Activated T-cell treated with anti-CD3 and anti-CD28 coated beads, Interleukin-2, amount 50 U/mL, for 4 hours (primary cell): ENCODE measurements at places on chromosomes 16 and 17.

DNA sequence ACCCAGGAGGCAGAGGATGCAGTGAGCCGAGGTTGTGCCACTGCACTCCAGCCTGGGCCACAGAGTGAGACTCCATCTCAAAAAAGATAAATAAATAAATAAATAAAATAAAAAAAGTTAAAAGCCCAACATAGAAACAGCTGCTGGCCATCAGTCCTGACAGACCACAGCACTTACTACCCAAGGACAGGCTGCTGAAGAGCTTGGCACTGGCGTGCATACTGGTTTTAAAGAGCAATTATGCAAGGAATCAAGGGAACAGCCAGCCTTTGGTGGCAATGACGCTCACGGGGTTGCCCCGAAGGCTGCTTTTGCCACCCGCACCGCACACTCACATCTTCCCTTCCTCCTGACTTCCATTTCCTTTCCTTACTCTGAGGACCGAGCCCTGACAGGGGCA, 4.2 kb downstream of the PLD6 start:
- DNase-seq: no peak

DNA sequence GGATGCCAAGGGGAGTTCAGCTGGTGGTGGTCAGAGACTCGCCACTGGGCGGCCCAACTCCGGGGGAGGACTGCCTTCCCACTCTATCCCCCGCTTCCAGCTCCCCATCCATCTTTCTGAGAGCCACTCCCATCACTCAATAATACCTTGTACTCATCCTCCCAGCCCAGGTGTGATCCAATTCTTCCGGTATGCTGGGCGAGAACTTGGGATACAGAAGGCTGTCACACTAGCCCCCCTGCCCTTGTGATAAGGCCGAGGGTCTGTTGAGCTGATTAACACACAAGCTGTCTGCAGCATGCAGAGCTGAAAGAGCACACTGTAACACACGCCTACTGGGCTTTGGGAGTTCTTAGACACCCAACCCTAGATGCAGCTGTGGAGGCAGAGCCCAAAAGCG, 460.4 kb upstream of the EEF2KMT start:
- DNase-seq: no peak

- DNase-seq: no peak
Observed at GRCh38 chr17:77540531-77540930, 399.8 kb downstream of the SEC14L1 start.

GRCh38 chr16:24139282-24139681, 116.9 kb upstream of the CACNG3 start:
- no peak for DNase-seq

- no peak for DNase-seq
Observed at GRCh38 chr17:79301469-79301868, 226.8 kb downstream of the ENGASE start.

GRCh38 chr16:65524997-65525396, 403.1 kb upstream of the CDH11 start:
- no peak for DNase-seq

GRCh38 chr17:78306913-78307312, 53.0 kb downstream of the SOCS3 start:
- no peak for DNase-seq

- DNase-seq: no peak
Observed at GRCh38 chr17:65538675-65539529, 22.5 kb downstream of the AXIN2 start.

- DNase-seq: no peak
Observed at GRCh38 chr17:35127751-35128514, 6.5 kb downstream of the FNDC8 start.

- no peak for DNase-seq
Observed at GRCh38 chr17:16471295-16471694, 20.7 kb downstream of the LRRC75A start.

DNA sequence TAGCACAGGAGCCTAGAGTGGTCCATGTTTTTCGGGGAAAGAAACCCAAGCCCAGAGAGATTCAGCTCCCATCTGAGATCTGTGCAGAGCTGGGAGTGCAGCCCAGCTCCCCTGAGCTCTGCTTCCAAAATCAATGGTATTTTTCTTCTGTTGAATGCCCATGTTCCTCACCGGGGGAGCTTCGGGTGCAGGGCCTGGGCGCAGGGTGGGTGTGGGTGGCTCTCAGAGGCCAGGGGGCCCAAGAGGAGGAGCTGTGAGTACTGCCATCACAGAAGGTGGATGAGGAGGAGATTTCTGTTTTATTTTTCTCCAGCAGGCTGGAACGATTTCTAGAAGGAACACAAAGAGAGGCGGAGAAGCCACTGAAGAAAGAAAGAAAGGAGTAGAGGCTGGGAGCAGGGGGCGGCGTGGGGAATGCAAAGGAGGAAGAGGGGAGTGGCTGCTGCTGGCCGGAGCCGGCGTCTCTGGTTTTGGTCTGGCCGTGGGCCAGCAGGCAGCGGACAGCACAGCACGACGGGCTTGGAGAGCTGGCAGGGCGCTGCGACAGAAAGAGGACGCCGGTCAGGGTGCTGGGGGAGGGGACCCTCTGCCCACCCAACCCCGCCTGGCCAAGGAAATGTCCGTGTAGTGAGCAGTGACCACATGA, 76.2 kb upstream of the KSR1 start:
- DNase-seq: no peak

DNA sequence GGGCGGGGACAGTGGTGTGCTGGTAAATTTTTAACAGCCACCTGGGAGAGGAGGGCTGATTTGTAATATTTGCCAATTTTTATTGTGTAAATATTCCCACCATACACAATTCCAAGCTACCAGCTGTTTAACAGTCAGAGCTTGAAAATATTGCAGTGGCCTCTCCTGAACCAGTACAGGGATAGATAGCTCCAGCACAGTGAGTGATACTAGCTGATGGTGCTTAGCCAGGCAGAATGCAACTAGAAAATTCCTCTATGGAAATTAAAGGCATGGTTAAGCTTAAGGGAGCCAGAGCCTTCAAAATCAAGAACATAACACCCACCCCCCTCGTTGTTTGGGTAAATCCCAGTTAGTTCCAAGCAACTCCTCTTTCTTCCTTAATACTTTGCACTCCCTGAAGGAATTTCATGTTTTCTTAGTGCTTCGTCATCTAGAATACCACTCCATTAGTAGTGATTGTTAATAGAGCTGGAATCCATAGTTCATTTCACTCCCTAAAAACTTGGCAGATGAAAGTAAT, 96.6 kb downstream of the CYB561 start:
- no peak for DNase-seq

- no peak for DNase-seq
Observed at GRCh38 chr17:29930409-29931010, 482 bp upstream of the SSH2 start.

DNA sequence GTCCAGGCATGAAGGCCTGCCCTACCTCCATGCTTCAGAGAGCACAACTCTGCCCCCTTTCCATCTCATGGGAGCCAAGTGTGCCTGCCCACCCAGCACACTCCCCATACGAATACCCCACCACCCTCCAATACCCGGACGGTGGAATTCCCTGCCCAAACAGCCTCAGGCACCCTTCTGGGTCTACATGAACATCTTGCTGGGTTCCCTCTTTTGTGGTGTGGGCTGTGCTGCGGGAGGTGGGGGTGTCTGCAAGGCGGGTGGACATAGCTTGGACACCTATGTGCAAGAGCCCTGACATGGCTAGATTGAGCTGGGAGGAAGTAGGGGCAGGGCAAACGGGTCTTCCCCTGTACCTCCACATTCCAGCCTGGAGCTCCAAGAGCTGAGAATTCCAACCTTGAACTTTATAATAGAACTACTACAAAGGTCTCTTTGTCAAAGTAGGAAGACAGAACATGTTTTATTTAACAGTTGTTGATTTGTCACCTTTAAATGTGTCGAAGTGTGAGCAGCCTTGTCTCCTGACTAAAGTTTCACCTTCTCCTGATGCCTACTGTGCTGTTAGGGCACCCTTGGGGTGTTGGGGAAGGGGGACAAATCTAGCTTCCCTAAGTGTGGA, 9.1 kb downstream of the SLC6A2 start:
- DNase-seq: no peak

- no peak for DNase-seq
Observed at GRCh38 chr16:75630052-75630451, 7.0 kb upstream of the ADAT1 start.

GRCh38 chr17:57453841-57454425, 197.6 kb downstream of the MSI2 start:
- no peak for DNase-seq

- no peak for DNase-seq
Observed at GRCh38 chr17:41973408-41973811, 6.8 kb downstream of the CNP start.

- no peak for DNase-seq
Observed at GRCh38 chr16:67996666-67997065, 2.6 kb downstream of the DPEP2 start.

GRCh38 chr16:56673921-56674320, 4.3 kb downstream of the MT1H start:
- no peak for DNase-seq

DNA sequence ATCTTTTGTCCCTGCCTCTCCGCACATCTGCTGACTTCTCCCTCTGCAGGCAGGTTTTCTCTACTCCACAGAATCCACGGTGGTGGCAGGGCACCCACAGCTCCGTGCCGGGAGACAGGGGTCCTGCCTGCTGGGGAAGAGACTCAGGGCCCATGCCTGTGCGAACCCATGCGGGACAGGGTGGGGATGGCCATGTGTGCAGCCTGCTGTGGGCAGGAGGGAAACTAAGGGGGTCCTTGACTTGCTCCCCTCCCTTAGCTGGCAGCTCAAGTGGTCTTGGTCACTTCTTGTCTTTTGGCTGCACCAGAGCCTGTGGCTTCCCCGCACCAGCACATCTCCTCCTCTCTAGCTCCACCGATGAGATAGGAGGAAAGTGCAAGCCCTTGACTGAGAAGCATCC, 69.8 kb downstream of the SLC5A11 start:
- DNase-seq: no peak

DNA sequence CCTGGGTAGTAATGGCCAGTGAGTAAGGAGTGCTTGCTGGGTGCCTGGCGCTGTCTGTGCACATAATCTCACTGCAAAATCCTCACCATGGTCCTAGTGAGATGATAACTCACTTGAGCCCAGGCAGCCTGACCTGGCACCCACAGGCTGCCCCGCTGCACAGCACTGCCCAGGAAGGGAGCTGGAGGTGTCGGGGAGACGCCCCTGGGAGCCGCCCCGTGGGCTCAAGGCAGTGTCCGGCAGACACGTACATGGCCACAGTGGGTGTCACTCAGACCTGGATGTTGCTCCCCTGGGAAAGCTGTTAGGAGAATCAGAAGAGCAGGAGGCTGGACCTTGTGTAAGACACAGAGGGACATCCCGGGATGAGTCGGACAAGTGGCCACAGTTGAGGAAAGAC, 44.2 kb downstream of the BEAN1 start:
- no peak for DNase-seq

DNA sequence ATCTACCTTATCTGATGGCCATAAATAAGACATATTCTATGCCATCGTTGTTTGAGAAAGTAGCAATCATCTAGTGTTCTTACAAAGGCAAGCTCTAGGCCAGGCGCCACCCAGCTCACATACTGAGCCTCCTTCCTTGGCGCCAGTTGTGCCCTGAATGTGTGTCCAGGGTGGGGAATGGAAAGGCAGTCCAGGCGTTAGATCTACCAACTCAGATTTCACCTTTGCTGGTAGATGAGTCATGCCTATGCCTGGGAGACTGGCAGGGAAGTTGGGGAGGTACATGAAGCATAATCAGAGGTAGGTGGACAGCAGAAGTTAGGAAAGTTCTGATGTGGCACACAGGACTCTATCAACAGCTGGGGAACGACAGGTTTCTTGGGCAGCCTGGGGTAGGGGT, 23.6 kb downstream of the SDR42E1 start:
- no peak for DNase-seq

DNA sequence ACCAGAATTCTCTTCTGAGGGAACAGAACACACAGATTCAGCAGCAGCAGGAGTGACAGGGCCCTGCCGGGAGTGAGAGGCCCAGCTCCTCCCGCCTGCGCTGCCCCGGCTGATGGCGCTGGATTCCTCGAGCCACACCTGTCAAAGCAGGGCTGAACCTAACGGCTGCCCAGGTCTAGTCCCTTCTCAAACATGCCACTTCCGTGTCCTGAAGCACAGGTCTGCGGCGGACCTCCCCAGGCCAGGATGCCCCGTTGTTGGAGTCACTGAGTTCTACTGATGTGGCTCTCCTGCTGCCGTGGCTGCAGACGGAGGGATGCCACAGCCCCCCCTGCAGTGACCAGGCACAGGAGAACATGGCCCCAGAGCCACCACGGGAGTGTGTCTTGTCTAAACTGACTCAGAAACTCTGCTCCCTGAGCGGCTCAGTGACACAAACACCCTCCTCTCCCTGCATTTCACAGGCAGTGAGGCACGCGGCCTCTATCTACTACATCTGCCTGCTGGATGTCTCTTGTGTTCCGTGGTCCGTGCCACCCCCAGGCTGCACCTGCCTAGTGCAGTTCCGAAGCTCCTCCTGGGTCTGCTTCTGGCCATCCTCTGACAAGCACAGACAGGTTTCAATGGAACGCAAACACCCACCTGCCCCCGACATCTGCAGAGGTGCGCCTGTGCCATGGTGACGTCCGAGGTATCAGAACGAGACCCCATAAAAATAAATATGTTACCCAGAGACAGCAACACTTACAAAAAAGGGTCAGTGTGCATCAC, 44.7 kb upstream of the DNAH17 start:
- no peak for DNase-seq

GRCh38 chr17:44006598-44007345, 2.4 kb downstream of the NAGS start:
- DNase-seq: peak; percentile 98

- DNase-seq: no peak
Observed at GRCh38 chr17:31431852-31432658, 40.6 kb downstream of the RAB11FIP4 start.

DNA sequence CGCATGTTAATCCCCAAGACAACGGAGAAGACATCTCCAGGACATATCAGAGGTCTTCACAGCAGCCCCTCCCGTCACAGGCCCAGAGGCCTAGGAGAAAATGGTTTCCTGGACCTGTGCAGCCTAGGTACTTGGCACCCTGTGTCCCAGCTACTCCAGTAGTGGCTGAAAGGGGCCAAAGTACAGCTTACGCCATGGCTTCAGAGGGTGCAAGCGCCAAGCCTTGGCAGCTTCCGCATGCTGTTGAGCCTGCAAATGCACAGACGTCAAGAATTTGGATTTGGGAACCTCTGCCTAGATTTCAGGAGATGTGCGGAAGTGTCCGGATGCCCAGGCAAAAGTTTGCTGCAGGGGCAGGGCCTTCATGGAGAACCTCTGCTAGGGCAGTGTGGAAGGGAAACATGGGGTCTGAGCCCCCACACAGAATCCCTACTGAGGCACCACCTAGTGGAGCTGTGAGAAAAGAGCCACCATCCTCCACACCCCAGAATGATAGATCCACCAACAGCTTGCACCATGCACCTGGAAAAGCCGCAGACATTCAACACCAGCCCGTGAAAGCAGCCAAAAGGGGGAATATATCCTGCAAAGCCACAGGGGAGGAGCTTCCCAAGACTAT, 159.3 kb upstream of the COX10 start:
- DNase-seq: no peak

- DNase-seq: no peak
Observed at GRCh38 chr17:8630227-8630801, at the start of gene MYH10. MYH10 (minus strand) TSS chr17:8630725; CDS start chr17:8623246, 7,479 bp downstream.

DNA sequence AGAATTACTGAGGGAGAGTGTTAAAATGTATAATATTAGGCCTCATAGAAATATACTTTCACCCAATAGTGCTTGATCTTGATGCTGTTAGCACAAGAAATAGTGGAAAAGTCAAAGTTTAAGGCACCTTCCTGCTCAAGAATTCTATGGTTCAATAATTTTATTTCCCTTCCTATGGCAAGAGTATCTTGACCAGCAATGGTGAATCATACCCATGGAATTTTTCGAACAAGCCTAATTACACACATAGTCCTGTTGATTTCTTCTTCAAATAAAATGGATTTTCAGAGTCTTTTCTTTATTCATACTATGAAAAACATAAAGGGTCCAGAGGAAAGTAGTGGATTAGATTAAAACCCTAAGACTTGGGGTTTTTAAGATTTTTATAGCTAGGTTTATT, 810.6 kb downstream of the CDH11 start:
- no peak for DNase-seq
